Ammon's horn (tissue), 1 donor: ENCODE measurements at places on chromosomes 3 and 15.

GRCh38 chr15:71543413-71543812, 266.9 kb upstream of the NR2E3 start:
- no peak for DNase-seq

DNA sequence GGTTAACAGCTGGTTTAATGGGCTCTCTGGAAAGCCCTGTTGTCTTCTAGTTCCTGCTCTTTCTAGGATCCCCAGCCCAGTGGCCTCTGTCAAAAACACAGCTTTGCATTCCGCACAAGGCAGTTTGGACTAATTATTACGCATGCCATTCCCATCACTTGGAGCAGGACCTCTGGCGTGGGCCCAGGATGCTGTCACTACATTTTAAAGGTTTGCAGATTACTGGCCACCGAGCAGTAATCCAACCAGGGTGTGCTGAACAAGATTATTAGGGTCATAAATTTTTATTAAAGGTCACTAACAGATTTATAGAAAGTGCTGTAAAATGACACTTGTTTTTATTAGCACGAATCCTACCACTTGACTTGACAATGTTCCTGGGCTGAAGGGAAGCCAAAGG, 143.6 kb upstream of the SLC6A11 start:
- peak; percentile 11 for DNase-seq

GRCh38 chr3:129439226-129439816, 427 bp downstream of the MBD4 start:
- peak; percentile 32 for DNase-seq

- DNase-seq = no peak
These were observed 40.9 kb downstream of the ONECUT1 start for GRCh38 chr15:52749258-52749657.

- DNase-seq = no peak
These were observed 198.6 kb upstream of the SLC2A2 start for GRCh38 chr3:171225165-171225564.

- no peak for DNase-seq
These were observed 33.7 kb downstream of the BNC1 start for GRCh38 chr15:83250781-83251180.

DNA sequence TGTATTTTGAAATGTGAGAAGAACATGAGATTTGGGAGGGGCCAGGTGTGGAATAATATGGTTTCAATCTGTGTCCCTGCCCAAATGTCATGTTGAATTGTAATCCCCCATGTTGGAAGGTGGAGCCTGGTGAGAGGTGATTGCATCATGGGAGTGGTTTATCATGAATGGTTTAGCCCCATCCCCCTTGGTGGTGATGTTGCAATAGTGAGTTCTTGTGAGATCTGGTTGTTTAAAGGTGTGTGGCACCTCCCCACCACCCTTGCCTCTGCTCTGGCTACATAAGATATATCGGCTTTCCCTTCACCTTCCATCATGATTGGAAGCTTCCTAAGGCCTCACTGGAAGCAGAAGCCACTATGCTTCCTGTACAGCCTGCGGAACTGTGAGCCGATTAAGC, 23.9 kb upstream of the TMEM108 start:
- DNase-seq = no peak

GRCh38 chr3:20043825-20044224, 3.6 kb downstream of the KAT2B start:
- DNase-seq = no peak

GRCh38 chr3:53978386-53978785, 86.7 kb upstream of the SELENOK start:
- no peak for DNase-seq

DNA sequence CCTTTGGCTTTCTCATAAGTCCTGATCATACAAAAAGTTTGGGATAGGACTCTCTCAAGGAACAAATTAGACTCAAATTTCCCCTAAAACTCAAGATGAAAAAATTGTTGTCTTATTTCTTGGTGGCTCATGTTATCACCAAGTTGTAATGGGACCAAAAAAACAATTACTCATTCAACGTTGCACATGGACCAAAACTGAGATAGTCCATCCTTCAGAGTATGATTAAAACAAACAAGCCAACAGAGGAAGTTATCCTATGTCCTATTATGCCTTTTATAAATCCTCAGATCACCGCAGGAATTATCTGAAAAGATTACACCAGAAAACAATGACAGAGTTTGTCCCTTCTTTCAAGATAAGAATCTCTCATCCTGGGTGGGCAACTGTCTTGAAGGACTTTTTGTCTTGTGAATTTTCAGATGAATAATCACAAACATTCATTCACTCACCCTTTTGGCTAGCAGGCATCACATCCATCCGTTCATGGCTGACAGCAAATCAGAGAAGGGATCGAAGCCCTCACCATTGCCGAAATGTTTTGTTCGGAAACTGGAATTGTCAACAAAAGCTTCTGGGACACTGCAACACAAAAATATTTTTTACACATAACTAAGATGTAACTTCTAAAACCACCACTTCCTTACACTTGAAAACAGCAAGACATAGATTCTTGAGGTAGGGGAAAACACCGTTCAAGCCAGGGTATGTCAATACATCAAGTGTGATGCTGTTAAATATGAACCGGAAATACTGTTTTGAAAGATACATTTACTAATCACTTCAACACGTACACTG, 90.4 kb downstream of the FOXP1 start:
- DNase-seq = no peak

DNA sequence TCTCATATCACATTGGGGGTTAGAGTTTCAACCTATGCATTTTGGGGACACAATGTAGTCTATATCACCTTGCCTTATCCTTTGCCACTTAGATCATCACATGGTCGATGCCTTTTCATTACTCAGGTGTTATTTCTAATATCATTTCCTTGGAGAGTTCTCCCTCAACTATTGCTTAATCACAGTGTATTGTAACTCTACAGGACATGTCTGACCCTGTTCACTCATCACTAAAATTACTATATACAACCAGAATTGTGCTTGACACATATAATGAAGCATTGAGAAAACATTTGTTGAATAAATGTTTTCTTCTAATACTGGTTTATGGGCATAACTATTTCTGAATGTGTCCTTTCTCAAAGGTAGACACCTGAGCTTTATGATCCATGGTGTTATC, 207.4 kb downstream of the EPHA6 start:
- DNase-seq = no peak

DNA sequence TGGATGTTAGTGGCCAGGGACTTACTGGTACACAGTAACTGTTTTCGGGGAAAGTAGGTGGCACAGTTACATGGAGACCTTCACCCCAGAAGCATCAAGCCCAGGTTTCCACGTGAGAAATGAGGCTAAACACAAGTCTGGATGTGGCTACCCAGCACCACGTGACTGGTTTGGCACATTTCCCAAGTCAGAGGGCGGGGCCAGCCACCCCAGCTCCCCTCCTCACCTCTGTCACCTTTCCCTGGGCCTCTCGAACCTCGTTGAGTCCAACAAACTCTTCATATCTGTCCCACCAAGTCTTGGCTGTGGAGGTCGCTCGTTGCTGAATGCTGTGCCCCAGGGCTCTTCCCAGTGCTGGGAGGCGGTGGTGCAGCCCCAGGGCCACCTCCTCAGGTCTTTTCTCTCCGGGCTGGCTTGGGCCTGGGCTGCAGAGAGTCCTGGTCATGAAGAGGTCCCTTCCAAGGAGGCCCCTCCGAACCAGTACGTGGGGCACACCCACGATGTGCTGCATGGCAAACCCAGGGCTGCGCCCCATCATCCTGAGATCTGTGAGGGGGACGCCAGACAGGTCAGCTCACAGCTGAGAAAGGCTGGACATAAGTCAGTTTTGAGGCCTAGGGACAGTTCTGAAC, 4.8 kb upstream of the PLXNB1 start:
- no peak for DNase-seq

DNA sequence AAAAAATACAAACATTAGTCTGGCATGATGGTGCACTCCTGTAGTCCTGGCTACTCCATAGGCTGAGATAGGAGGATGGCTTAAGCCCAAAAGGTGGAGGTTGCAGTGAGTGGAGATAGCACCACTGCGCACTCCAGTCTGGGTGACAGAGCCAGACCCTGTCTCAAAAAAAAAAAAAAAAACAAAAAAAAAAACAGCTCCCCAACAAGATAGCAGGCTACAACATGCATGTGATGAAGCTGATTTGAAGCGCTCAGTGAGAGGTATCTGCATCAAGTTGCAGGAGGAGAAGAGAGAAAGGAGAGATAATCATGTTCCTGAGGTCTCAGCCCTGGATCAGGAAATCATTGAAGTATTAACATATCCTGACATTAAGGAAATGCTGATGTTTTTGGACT, 608 bp upstream of the PPCDC start:
- no peak for DNase-seq

- no peak for DNase-seq
These were observed 14.1 kb downstream of the ARL13B start for GRCh38 chr3:93994056-93994455.

- no peak for DNase-seq
These were observed 9.2 kb upstream of the KY start for GRCh38 chr3:134660046-134660441.

GRCh38 chr3:177201700-177202397, 4.6 kb upstream of the TBL1XR1 start:
- no peak for DNase-seq

GRCh38 chr3:13480340-13481318, 523 bp downstream of the HDAC11 start:
- peak; percentile 61 for DNase-seq

DNA sequence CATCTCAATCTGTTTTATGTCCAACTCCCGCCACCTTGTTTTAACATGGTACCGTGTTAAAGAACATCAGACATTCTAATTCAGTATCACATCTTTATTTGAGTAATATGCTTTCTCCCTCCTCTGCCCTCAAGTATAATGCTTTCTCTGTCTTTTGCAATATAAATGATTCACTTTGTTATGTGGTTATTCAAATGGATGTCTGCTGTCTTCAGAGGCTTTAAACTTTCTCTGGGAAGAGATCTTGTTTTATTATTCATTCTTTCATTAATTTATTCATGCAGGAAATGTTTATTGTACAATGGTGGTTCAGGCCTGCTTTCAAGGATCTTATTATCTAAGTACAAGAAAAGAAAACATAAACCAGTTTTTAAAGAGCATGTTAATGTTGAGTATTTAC, 57.1 kb downstream of the RAP2B start:
- DNase-seq = no peak

GRCh38 chr15:76337059-76337695, 604 bp downstream of the ISL2 start:
- no peak for DNase-seq

GRCh38 chr3:72143322-72143721, 358.4 kb upstream of the PROK2 start:
- no peak for DNase-seq

DNA sequence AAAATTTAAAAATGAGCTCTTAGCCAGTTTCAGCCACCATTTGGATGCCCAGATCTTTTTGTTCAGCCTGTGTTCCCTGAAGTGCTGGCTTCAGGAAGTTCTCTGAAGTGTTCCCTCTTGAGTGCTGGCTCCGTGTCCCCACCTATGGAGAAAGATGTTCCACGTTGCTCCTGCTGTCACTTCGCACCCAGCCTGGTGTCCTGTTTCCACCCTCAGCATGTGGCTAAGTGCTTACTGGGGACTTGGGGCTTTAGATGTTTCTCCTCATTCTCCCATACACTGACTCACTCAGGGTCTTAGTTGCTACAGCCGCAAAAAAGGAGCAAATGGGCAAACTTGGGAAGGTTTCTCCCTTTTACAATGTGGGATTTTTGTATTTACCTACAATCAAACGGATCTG, 16.6 kb downstream of the CHCHD6 start:
- DNase-seq = no peak

DNA sequence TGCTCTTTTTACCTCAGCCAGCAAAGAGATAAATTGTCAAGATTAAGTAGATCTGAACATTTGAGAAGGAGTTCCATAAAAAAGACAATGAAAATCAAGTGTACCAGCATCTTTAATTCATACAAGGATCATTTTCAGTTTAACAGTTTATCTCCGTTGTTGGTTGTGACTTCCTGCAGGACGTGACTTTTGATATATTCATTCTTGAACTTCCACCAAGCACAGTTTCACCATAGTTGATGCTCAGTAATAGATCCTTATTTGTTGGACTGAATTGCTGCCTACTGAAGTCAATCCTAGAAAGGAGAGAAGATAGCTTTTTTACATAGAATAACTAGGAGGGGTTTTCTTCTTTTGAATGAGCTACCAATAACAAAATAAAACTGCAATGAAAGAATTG, 408.2 kb downstream of the LPP start:
- DNase-seq = no peak

DNA sequence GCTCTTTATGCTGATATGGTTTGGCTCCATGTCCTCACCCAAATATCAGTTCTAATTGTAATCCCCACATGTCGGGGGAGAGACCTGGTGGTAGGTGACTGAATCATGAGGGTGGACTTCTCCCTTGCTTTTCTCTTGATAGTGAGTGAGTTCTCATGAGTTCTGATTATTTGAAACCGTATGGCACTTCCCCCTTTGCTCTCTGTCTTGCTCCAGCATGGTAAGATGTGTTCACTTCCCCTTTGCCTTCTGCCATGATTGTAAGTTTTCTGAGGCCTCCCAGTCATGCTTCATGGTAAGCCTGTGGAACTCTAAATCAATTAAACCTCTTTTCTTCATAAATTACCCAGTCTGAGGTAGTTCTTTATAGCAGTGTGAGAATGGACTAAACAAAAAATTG, 107.6 kb downstream of the IMPG2 start:
- no peak for DNase-seq

DNA sequence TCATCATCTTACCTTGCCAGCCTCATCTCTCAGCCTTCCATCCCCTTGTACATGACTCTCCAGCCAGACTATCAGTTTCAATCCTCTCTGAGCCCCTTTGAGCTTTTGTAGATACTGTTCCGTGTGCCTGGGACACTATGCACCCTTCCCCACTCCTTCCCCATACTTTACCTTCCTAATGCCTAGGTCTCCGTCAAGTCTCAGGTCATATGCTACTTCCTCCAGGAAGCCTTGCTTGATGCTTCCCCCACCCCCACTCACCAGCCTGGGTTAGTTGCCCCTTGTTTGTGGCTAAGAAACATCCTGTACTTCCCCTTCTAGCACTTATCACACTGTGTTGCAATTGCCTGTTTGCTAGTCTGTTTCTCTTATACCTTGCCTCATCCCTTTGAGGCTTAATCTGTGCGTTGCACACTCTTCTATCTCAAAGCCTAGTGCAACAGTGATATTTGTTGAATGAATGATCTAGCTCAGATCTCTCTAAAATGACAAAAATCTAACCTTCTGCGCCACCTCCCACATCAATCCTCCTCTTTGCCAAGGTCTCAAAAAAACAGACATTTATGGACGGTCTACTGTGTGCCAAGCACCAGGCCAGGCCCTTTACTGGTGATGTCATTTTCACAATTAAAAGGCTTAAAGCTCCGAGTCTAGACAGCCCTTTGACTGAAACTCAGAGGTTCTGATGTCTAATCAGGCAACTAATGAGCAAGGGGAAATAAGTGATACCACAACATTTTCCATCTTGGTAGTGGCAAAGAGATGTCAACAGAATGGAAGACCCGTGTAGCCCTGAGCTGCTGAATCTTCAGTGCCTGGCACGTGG, 6.5 kb upstream of the USP3 start:
- peak; percentile 72 for DNase-seq

GRCh38 chr3:148084931-148085330, 612.8 kb upstream of the AGTR1 start:
- no peak for DNase-seq

- no peak for DNase-seq
These were observed 111.3 kb downstream of the GBE1 start for GRCh38 chr3:81650187-81650586.
